ENCODE measurements at places on chromosomes 2 and 18.
A peak's percentile ranks its signal among the peaks of the same experiment; 100 is the strongest.

DNA sequence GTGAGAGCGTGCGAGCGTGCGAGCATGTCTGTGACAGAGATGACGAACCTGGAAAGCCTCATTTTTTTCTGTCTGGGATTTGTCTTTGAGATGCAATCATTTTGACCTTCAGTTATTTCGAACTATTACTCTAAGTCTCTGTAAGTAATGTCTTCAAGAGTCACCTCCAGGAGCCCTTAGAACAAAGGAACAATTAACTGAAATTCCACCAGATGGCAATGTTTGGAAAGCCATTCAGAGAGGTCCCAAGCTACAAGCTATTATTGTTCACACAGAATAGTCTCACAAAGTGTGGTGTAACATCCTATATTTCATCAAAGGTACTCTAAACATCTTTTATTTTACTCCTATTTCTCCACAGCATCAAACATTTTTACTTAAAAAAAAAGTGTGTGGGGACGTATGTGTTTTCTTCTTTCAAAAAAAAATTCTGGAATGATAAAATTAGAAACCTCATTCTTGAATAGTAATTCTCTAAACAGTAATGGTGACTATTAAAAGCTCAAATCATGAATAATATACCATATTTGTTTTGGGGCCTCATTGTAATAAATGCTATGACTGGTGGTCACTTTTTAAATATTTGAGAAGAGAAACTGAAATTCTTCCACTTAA is 35.1 kb upstream of the MAPRE2 start:
- DNase-seq: peak; percentile 72

GRCh38 chr18:71327850-71328249 is 1039.0 kb downstream of the SOCS6 start:
- no peak for DNase-seq

GRCh38 chr18:7174344-7175095 is 56.4 kb upstream of the LRRC30 start:
- DNase-seq: no peak

GRCh38 chr2:10909050-10909995 is 2.4 kb upstream of the KCNF1 start:
- DNase-seq: no peak

DNA sequence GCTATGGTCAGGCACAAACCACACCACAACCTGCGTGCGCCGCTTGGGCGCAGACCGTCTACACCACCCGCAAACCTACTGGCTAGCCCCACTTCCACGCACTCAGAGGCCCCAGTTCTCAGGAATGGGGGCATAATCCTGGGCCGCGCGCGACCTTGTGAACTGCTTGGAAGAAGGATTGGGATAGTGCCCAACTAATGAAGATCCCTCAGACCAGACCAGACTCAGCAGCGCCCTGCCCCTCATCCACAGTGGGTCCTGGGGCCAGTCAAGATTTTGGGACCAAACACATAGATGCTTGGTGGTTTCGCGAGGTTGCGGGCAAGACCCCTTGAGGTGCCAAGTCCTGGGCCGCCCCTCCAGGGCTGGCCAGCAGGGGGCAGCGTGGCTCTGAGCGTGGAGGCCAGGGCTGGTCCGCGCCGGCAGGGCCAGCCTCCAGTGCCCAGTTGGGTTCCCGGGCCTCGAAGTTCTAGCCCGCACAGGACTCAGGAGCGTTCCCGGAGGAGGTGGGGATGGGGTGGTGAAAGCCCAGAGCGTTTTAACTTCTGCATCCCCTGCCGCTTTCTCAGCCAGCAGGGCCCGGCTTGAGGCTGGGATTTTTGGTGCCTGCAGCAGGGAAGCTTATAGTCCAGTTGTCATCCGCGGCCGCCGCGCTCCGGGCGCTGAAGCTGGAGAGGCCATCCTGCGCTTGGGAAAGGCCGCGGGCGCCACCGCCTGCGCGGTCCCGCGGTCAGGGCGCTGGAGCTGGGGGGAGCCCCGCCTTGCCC is 8.3 kb downstream of the OSR1 start:
- peak; percentile 67 for DNase-seq
